ENCODE measurements at places on chromosomes 6 and 20. TPM values are rescaled to one million over a fixed set of nuclear protein-coding genes. Genes with fewer than 3 reads are reported as not detected.

Gene NELFE
- 55.5 TPM for total RNA-seq

Gene WFDC10B
- total RNA-seq: not detected

Gene LPA
- total RNA-seq: not detected

Gene GRIK2
- total RNA-seq: 2.3 TPM

Gene CNR1
- 12.2 TPM for total RNA-seq

Gene GMPR
- total RNA-seq: 17.3 TPM

DNA sequence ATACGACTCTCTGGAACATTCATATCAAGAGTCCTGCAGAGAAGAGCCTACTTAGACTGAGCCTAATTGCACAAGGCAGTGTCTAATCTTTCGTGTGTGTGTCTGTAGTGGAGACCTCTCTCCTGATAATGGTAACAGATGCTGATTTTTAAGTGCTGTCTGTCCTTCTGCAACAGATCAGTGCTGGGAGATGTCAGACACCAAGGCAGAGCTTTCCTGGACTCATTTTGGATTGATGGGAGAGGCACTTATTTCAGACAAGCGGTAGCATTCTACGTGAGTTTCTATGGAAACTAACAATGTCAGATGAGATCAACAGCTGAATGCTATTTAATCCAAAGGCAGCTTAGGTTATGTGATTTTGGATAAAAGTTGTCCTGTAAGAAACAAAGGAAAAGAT lies 167.6 kb downstream of the PLCB4 start:
- no peak overlapping the region for H3K27ac ChIP-seq
- H3K36me3 ChIP-seq: no peaks in the 10 kb centered on the region

GRCh38 chr6:130575971-130576370 lies 210.2 kb downstream of the TMEM200A start:
- no peak overlapping the region for H3K27ac ChIP-seq
- no peak overlapping the region for H3K4me3 ChIP-seq
- no peak for DNase-seq
- no peaks in the 10 kb centered on the region for H3K36me3 ChIP-seq
- H3K27me3 ChIP-seq: no peaks in the 10 kb centered on the region
- H3K4me1 ChIP-seq: no peaks in the 10 kb centered on the region

- no peaks in the 10 kb centered on the region for H3K4me1 ChIP-seq
- no peak overlapping the region for H3K27ac ChIP-seq
- DNase-seq: no peak
- no peaks in the 10 kb centered on the region for H3K27me3 ChIP-seq
- no peaks in the 10 kb centered on the region for H3K36me3 ChIP-seq
Observed at GRCh38 chr6:41028561-41029412, 10.2 kb downstream of the UNC5CL start.

DNA sequence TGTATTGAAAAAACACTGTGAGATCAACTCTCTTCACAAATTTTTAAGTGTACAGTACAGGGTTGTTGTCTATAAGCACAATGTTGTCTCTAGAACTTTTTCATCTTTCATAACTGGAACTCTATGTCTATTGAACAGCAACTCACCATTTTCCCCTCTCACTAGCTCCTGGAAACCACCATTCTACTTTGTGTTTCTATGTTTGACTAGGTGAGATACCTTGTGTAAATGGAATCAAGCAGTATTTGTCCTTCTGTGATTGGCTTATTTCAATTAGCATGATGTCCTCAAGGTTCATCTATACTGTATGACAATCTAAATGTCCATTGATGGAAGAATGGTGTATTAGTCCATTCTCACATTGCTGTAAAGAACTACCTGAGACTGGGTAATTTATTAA lies 210.1 kb upstream of the FUT9 start:
- H3K4me3 ChIP-seq: no peak overlapping the region
- H3K27ac ChIP-seq: no peak overlapping the region
- H3K4me1 ChIP-seq: no peaks in the 10 kb centered on the region
- H3K36me3 ChIP-seq: no peaks in the 10 kb centered on the region

- DNase-seq: no peak
- no peak overlapping the region for H3K4me3 ChIP-seq
- H3K4me1 ChIP-seq: no peaks in the 10 kb centered on the region
- H3K27me3 ChIP-seq: no peaks in the 10 kb centered on the region
- H3K36me3 ChIP-seq: no peaks in the 10 kb centered on the region
- H3K27ac ChIP-seq: no peak overlapping the region
Observed at GRCh38 chr6:110404607-110405006, 10.8 kb downstream of the DDO start.

Data from aorta (tissue), 5 donors.